Stimulated activated CD4-positive, alpha-beta T cell treated with anti-CD3 and anti-CD28 coated beads, Interleukin-15, amount 100 ng/mL, for 1 hour (primary cell): ENCODE measurements at places on chromosomes 3 and 15.
A peak's percentile ranks its signal among the peaks of the same experiment; 100 is the strongest.

GRCh38 chr3:144241404-144241803, 269.8 kb downstream of the DIPK2A start:
- DNase-seq: no peak

DNA sequence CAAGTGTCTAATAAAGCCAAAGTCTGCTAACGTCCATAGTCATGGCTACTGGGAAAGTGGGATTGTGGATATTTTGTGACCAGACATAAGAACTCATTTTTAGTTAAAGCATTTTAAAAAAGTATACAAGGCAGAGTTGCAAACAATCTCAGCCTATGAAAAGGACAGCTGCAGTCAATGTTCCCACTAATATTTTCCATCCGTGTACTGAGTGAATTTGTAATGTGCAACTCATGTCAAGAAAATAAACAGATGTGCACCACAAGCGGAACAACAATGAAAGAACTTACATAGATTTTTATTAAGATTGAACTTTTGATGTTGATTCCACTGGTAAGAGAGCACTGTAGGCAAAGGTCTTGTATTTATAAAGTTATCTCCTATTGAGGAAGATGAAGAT, 231.3 kb upstream of the SEMA6D start:
- no peak for DNase-seq

- no peak for DNase-seq
Observed at GRCh38 chr3:137764001-137764433, at the start of gene SOX14. SOX14 (plus strand) TSS chr3:137764315; CDS start chr3:137764785, 470 bp downstream.

GRCh38 chr3:119703820-119704531, 1.2 kb downstream of the CFAP91 start:
- no peak for DNase-seq

- DNase-seq: no peak
Observed at GRCh38 chr3:193350744-193351143, 27.8 kb downstream of the ATP13A5 start.

DNA sequence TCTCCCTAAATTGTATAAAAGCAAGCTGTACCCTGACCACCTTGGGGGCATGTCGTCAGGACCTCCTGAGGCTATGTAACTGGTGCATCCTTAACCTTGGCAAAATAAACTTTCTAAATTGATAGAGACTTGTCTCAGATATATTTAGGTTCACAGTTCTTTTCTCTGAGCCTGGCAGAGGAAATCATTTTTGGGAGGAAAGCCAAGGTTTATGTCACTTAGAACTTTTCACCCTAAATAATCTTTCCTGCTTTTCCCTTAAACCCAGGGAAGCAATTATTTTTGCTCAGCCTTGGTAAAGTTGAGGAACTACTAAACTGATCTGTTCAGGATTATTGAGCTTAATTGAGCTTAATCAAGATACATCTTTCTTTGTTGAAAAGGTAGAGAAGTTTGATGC, 608.9 kb downstream of the PDCD6IP start:
- no peak for DNase-seq

GRCh38 chr3:156149876-156150275, 29.5 kb downstream of the KCNAB1 start:
- DNase-seq: no peak

DNA sequence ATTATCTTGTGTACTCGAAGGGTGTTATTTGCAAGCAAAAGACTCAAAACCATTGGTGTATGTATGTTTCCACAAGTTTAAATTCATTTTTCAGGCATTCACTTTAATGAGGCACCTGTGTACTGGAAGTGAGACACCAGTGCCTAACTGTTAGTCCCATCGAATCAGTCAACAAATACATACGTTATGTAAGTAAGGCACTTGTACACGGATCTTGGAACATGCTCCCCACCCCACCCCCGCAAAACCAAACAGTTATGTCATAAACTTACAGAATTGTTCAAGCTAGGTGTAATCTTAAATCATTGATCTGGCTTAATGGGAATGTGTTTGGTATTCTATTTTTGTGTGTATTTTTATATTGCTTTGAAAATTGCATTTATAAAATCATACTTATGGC, 17.1 kb downstream of the LRRC28 start:
- DNase-seq: no peak

GRCh38 chr3:6605227-6605626, 255.7 kb upstream of the GRM7 start:
- no peak for DNase-seq

DNA sequence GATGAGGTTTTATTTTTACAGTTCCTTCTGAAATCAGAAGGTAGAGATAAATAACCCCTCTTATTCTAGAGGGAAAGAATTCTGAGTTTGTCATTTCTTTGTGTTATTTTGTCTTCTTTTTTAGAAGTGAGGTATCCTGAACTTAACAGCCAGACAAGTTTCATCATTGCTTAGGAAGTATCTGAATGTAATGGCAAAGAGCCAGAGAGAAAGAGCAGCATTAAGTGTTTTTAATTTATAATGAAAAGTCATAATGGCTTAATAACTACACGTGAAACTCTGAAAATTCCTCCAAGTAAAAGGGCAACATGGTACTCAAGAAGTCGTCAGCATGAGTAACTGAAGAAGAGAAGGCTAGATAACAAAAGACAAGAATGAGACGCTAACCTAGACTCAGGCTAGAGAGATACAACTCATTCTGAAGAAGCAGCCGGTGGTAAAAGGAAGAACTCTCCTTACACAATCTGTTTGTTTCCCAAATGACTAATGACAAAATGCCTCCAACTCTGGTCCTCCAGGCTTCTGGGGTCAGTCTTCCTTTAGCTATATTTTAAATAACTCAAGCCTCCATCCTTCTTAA, 116.2 kb upstream of the NECTIN3 start:
- no peak for DNase-seq

DNA sequence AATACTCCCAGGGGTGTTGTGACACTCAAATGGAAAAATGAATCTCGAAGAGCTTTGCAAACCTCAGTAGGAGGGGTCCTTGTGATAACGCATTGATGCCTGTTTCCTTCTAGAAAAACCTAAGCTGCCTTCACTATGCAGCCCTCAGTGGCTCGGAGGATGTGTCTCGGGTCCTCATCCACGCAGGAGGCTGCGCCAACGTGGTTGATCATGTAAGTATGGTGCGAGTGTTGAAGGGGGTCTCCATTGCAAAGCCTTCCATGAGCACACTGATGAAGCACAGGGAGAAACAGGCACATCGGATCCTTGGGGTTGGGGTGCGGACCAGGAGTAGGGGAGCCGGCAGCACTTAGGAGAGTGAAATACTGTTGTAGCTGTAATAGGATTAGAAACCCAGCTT, 22.3 kb downstream of the ANKDD1A start:
- no peak for DNase-seq

DNA sequence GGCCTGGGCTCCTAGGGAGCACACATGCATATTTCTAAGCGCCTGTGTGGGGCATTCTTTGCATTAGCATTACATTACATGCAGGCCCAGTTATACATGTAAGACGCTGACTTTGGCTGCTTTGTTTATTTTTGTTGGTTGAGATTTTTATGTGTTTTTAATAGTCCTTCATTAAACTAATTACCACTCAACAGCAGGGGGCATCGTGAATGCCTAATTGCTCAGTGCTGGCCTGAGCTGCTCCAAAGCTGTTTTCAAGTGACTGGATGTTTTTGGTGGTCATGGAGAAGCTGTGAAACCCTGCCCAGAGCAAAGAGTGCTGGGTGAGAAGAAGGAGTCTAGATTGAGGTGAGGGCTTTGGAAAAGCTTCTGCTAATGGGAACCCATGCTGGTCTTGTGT, 41.5 kb downstream of the GPD1L start:
- DNase-seq: no peak

GRCh38 chr3:112333002-112333380, at the start of gene CD200:
CD200 (plus strand) TSS chr3:112333156; CDS start chr3:112333213, 57 bp downstream.
- DNase-seq: no peak

- DNase-seq: no peak
Observed at GRCh38 chr3:11168881-11169805, 14.8 kb downstream of the HRH1 start.

- peak; percentile 43 for DNase-seq
Observed at GRCh38 chr3:138608322-138609135, at the start of gene FAIM. FAIM (plus strand) TSS chr3:138608771; CDS start chr3:138619727, 10,956 bp downstream.

DNA sequence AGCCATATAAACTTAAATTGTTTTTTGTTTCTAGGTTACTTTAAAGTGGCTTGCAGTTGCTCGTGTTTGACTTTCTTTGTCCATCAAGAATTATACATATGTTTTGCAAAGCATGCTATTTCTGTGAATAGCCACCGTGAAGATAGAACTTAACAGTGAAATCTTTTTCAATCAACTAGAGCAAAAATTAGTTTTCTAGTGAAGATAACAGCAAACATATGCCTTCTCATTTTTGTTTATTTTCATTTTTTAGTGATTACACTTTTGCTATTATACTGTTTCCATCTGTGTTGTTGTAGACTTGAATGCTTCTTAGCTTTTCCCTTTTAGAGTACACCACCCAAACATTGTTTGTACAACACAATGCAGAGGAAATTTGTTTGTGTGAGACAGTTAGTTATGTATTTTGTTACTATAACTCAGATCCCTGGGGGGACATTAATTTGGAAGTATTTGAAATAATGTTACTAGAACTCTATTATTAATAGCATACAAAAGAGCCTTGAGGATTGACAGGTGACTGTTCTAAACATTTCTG, 62.8 kb downstream of the CRYBG3 start:
- DNase-seq: no peak

- no peak for DNase-seq
Observed at GRCh38 chr15:22956257-22956977, 23.8 kb downstream of the CYFIP1 start.

DNA sequence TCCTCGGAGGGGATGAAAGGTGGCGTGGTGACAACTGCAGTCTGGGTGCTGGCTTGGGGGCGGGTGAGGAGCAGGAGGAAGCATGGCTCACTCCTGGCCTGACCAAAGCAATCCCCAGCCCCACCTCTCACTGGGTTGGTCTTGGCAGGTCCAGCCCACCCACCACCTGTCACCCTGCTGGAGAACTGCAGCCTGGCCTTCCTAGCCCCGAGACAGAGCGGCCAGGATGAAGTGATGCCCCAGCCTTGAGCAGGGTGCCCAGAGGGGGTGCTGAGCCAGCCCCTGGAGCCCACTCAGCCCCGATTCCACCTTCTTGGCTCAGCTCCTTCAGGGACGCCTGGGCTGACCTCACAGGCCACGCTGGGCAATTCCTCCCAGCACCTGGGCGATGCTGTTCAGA, 89.9 kb downstream of the IQSEC1 start:
- no peak for DNase-seq

DNA sequence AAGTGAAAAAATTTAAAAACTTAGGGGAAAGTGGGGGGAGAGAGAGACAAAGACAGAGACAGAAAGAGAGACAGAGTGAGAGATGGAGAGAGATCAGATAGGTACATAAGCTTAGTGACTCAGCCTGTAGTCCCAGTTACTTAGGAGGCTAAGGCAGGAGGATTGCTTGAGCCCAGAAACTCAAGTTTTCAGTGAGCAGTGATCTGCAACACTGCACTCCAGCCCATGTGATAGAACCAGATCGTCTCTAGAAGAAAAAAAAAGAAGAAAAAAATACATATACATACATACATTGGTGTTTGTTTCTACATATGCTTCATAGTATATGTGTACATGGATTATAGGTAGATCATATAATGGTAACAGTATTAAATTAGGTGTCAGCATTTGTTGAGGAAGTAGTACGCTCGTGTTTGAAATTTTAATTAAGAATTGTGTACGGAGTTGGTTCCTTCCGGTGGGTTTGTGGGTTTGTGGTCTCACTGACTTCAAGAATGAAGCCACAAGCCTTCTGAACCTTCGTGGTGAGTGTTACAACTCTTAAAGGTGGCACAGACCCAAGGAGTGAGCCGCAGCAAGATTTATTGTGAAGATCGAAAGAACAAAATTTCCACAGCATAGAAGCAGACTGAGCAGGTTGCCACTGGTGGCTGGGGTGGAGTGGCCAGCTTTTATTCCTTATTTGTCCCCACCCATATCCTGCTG, 38.3 kb upstream of the SNRPN start:
- no peak for DNase-seq

GRCh38 chr3:129596194-129597086, 10.0 kb downstream of the PLXND1 start:
- DNase-seq: no peak

DNA sequence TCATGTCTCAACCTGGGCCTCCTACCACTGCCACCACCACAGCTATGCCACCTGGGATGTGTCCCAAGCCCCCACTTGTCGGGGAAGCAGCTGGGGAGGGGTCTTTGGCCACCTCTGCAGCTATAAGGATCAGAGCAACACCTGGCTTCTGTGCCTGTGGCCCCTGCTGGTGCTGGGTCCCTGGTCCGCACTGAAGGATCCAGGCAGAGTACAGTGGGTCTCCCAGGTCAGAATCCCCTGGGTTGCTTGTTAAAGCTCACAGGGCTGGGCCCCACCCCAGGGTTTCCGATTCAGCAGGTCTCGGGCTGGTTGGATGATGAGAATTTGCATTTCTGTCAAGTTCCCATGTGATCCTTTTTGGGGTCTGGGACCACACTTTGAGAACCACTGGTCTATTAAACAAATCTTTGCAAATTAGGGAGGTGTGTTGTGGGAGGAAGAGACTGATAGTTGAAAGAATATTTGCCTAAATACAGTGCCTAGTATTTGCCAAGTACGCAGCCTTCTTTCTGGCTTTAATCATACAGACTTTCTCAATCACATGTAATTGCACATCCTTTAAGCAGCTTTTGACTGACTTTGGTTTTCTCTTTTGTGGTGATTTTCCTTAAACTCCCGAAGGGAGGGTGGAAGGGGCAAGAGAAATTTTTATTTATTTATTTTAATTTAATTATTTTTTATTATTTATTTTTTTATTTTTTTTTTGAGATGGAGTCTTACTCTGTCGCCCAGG, 127.3 kb downstream of the IGF1R start:
- no peak for DNase-seq

DNA sequence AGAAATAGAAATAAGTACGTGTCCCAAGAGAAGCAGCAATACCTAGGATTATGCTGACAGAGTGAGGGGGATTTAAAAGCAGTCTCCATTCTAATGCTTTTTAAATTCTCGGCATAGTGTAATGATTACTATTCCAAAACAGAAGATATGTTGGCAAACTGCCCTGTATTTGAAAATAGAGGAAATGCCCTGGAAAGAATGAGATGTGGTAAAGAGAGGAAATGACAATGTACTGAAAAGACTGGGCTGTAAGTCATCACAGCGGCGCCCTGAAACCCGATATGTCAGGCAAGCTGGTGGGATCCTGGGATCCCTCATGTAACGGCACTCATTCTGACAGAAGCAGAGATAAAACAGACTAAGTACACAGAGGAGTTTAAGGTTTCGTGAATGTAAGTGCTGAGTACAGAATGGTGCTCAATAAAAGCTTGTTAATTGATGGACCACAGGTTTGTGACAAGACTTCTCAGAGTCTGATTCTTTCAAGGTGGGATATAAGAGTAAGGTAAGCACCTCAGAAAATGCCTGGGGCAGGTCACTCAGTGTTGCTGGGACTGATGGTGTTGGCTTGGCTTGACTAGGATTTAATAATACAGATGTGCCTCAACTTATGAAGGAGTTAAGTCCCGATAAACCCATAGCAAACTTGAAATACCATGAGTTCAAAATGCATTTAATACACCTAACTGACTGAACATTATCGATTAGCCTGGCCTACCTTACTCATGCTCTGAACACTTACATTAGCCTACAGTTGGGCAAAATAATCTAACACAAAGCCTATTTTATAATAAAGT, 91.4 kb downstream of the NFKBIZ start:
- DNase-seq: no peak
